Activated CD8-positive, alpha-beta memory T cell treated with anti-CD3 and anti-CD28 coated beads for 1 hour (primary cell): ENCODE measurements at places on chromosomes 7 and 10.

DNA sequence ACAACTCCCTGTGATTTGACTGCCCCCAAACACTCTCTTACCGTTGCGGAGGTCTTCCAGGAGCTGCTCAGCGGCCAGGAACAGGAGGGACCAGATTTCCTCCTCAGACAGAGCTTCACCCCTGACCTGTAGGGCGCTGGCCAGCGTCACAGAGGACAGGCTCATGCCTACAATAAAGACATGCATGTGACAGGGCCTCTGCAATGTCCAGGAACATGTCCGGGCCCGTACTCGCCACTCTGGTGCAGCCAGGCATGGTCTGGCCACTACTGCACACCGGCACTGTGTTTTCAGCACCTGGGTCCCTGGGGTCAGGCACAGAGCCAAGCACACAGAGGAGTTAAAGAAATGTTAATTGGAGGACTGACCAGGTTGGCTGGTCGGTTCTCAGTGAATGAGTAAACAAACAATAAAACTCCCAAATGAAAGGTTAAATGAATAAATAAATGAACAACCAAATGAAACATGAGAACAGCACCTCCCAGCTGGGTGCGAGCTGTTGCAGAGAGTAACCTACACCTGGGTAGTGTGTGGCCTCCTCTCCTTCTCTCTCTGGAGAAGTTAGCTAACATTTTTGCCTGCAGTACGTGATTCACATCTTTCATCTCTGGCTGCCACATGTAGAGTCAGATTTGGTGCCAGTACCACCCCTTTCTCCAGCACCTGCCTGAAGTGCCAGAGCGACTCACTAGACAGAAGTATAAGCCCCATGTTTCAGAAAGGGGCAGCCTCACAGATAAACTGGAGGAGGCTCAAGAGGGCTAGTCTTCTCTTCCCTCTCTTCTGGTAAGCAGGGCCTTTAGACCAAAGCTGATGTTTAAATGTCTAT, 22.8 kb downstream of the FRMPD2 start:
- DNase-seq: no peak

DNA sequence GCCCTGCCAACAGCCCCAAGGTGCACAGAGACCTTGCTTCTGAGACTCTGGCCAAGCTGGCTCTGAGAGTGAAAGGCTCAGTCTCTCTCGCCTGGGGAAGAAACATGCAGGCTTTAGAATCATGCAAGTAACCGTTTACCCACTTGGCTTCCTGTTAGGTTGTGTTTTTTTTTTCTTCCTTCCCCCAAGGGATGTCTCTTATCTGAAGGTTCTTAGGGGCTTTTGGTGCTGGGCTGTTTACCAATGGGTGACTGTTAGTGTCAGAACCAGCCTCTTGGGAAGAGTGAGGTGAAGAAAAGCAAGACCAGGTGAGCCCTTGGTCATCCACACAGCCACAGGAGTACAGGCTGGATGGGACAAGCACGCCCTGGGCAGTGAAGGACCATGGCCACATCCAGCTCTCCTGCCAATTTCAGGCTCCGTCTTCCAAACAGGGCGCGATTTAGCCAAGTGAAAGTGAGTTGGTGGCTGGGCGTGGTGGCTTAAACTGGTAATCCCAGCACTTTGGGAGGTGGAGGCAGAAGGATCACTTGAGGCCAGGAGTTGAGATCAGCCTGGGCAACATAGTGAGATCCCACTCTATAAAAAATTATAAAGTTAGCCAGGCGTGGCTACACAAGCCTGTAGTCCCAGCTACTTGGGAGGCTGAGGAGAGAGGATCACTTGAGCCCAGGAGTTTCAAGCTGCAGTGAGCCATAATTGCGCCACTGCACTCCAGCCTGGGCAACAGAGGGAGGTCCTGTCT, 76.3 kb upstream of the CUX1 start:
- DNase-seq: no peak

- DNase-seq: no peak
Observed at GRCh38 chr7:140036224-140036962, 26.4 kb downstream of the PARP12 start.

DNA sequence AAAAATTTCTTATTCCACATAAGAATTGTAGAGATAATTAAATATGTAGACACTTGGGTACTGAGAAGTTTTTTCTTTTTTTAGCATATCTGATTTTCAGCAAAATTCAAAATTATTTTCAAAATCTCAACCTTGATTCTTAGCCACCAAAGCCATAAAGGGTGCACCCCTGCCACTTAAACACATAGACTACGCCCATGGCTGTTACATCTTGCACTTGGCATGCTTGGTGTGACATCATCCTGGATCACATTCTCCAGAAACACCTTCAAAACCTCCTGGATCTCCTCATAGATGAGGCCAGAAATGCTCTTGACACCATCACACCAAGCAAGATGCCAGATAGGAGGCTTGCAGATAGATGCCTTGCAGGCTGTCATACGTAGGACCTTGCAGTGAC, 89.1 kb upstream of the KLF14 start:
- no peak for DNase-seq

GRCh38 chr10:93149761-93150160, 76.1 kb downstream of the CYP26A1 start:
- no peak for DNase-seq

GRCh38 chr7:92956575-92956974, 120.2 kb upstream of the CDK6 start:
- DNase-seq: no peak

- no peak for DNase-seq
Observed at GRCh38 chr7:137871170-137871915, 24.6 kb upstream of the DGKI start.
